Stimulated activated CD8-positive, alpha-beta memory T cell treated with anti-CD3 and anti-CD28 coated beads, Interleukin-2, amount 100 ng/mL, for 48 hours (primary cell): ENCODE measurements at places on chromosomes 5 and 9.

- no peak for DNase-seq
Measured at GRCh38 chr9:23571414-23572104, 254.5 kb downstream of the ELAVL2 start.

DNA sequence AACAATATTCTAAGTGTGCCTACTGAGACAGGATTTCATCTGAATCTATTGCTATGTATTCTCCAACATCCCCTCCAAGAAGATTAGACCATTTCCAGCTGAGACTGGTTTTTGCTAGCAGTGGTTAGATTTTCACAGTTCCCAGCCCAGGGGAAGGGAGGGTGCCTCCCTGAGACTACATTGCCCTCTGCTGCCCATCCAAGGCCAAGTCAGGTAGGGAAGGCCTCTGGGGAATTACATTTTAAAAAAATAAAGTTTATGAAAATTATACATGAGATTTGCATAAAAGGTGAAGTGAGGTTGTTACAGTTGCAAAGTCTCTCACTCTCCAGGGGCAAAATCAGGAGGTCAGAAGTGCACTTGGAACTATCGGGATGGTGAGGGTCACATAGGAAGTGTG lies 28.0 kb upstream of the SYK start:
- DNase-seq = no peak

GRCh38 chr9:70218767-70219166 lies 40.0 kb upstream of the SMC5 start:
- DNase-seq = no peak

DNA sequence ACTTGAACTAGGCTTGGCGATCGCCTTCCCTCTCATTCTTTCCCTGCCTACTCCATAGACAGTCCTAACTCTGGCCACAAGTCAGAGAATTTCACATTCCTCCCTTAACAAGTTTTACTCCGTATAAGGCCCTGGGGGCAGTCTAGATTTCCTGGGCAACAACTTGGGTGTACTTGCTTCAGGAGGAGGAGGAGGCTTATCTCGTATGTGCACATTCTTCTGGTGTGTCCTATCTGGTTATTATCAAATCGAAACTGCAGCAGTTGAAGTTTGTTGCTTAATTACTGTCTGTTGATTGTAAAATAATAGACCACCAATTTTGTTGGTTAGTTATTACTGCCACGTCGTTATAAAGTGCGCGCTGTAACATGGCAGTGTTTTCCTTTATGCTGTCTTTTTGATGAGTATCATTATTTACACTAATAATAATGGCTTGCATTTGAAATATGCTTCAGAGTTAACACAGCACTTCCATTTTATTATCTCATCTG lies 42.0 kb downstream of the PIP5K1B start:
- DNase-seq = no peak

GRCh38 chr9:23746317-23746716 lies 79.7 kb downstream of the ELAVL2 start:
- DNase-seq = no peak

- DNase-seq = no peak
Measured at GRCh38 chr5:170571281-170571731, 67.5 kb downstream of the KCNIP1 start.

- DNase-seq = no peak
Measured at GRCh38 chr5:73302797-73303147, 129.8 kb downstream of the TMEM174 start.

- DNase-seq = no peak
Measured at GRCh38 chr5:72486371-72486770, 20.8 kb downstream of the ZNF366 start.

GRCh38 chr9:121169094-121169601 lies 32.5 kb downstream of the RAB14 start:
- DNase-seq = no peak

- no peak for DNase-seq
Measured at GRCh38 chr5:32383065-32383464, 61.5 kb downstream of the ZFR start.

- DNase-seq = no peak
Measured at GRCh38 chr5:40618926-40619325, 60.8 kb upstream of the PTGER4 start.

DNA sequence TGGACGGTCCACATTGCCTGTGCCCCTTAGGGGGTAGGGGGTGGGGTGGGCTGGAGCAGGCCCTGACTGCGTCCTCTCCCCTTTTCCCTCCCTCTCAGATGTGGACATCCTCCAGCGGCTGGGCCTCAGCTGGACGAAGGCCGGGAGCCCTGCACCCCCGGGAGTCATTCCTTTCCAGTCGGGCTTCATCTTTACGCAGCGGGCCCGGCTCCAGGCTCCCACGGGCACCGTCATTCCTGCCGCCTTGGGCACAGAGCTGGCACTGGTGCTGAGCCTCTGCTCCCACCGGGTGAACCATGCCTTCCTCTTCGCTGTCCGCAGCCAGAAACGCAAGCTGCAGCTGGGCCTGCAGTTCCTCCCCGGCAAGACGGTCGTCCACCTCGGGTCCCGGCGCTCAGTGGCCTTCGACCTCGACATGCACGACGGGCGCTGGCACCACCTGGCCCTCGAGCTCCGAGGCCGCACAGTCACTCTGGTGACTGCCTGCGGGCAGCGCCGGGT lies 12.3 kb downstream of the COL27A1 start:
- no peak for DNase-seq

GRCh38 chr5:133734916-133735315 lies 122.6 kb upstream of the FSTL4 start:
- DNase-seq = no peak

GRCh38 chr5:167819406-167819805 lies 472.0 kb upstream of the WWC1 start:
- DNase-seq = no peak

GRCh38 chr9:70802206-70802605 lies 319.2 kb downstream of the TRPM3 start:
- no peak for DNase-seq

GRCh38 chr9:35683323-35683722 lies 6.4 kb downstream of the TPM2 start:
- no peak for DNase-seq

GRCh38 chr5:165057145-165057544 lies 1551.7 kb downstream of the MAT2B start:
- DNase-seq = no peak

DNA sequence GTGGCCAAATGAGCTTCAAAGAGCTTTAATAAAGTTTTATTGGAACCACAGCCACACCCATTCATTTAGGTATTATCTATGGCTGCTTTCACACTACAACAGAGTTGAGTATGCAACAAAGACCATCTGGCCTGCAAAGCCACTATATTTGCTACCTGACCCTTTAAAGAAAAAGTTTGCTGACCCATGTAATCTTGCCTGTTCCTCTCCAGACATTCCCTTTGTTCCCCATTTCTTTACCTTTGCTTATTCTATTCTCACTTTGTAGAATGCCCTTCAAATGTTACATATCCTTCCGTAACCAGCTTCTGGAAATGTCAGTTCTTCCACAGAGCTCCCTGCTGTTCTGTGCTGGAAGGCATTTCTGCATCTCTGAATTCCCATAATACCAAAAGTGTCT lies 320.2 kb downstream of the TLE1 start:
- no peak for DNase-seq
